CD4-positive, alpha-beta T cell treated with Interleukin-17A for 4 hours (primary cell): ENCODE measurements at places on chromosomes 11 and 22.
A peak's percentile ranks its signal among the peaks of the same experiment; 100 is the strongest.

GRCh38 chr11:80593648-80594374, 1153.0 kb upstream of the TENM4 start:
- DNase-seq, result no peak

DNA sequence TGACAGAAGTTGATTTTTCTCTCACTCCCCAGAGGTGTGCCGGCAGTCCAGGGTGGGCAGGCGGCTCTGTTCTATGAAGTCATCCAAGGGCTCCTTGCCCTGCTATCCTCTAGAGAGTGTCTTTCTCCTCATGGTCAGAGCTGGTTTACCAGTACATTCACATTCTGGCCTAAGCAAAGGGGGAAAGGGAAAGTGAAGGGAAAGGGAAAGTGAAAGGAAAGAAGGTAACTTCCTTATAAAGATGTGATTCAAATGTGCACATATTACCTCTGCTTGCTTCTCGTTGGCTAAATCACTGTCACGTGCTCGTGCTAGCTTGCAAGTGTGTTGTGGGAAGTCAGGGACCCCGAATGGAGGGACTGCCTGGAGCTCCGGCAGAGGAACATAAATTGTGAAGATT, 2.9 kb upstream of the HTATIP2 start:
- peak; percentile 55 for DNase-seq

DNA sequence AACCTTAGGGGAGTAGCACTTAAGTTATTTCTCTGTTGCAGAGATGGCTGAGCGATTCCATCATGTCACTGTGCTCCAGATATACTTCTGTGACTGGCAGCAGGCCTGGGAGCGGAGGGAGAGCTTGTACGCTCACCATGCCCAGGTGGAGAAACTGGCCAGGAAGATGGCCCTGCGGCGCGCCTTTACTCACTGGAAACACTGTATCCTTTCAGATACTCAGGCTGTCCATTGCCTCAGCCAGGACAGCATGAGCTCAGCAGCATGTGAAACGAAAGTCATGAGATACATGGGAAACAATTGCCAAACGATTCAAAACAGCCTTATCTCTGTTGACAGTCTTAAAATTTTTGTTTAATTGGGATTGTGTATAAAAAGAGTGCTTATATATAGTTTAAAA, 78.9 kb downstream of the SFI1 start:
- no peak for DNase-seq

GRCh38 chr22:41229730-41230400, 10.9 kb downstream of the CHADL start:
- no peak for DNase-seq

GRCh38 chr22:48208894-48209293, 1446.4 kb downstream of the TBC1D22A start:
- no peak for DNase-seq

GRCh38 chr22:45934659-45935341, 42.2 kb downstream of the WNT7B start:
- DNase-seq, result no peak

DNA sequence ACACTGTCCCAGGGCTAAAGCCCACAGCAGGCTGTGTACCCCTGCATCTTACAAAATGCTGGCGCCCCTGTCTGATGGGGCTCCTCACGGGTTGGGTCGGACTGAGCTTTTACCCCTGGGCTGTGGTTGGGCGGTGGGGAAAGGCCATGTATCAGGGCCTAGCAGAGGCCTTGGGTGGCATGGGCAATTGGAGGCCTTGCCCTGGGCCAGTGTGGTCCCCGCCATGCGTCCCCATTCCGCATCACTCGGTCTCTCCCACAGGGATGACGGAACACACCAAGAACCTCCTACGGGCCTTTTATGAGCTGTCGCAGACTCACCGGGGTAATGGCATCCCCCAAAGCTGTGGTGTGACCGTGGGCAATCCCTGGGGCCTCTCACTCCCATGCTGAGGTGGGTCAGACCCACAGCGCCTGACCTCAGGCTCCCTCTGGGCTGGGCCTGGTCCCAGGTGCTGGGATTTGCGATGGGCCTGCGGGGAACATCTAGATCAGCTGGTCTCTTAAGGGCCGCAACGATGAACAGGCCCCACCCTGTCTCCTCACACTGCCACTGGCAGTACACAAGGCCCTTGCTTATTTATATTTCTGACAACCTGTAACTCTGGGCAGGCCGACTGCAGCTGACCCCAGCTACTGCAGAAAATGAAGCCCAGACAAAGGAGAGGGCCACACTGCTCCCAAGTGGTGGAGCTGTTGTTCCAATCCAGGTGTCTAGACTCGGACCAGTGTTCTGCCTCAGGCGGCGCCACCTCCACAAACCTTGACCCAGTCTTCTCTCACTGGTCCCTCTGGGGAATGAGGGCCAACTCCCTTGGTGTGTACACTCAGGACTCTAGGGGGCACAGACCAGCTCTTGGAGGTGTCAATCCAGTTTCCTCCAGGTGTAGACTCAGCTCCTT, 12.3 kb downstream of the SLC16A8 start:
- DNase-seq, result no peak

- DNase-seq, result no peak
These were observed 10.2 kb upstream of the NECTIN1 start for GRCh38 chr11:119739021-119739703.

- peak; percentile 63 for DNase-seq
These were observed 92.8 kb upstream of the APOA1 start for GRCh38 chr11:116930177-116930576.

- DNase-seq, result peak; percentile 16
These were observed 663 bp upstream of the LARGE2 start for GRCh38 chr11:45921561-45922424.

DNA sequence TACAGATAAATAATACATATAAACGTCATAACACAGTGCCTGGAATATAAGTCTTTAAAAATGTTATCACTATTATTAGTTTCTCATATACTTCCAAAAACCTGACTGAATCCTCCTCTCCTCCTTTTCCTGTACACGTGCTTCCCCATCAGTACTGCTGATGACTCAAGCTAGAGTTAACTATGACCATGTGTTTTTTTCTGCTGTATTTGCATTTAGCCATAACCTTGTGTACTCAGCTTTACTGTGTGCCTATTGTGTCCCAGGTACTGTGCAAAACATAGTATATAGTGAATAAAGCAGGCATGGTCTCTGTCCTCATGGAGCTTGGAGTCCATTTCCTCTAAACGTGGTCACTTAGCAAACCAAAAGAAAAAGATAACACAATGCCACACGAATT, 56.5 kb upstream of the ARHGAP32 start:
- DNase-seq, result no peak

GRCh38 chr22:33327348-33327860, 269.2 kb upstream of the SYN3 start:
- DNase-seq, result no peak

DNA sequence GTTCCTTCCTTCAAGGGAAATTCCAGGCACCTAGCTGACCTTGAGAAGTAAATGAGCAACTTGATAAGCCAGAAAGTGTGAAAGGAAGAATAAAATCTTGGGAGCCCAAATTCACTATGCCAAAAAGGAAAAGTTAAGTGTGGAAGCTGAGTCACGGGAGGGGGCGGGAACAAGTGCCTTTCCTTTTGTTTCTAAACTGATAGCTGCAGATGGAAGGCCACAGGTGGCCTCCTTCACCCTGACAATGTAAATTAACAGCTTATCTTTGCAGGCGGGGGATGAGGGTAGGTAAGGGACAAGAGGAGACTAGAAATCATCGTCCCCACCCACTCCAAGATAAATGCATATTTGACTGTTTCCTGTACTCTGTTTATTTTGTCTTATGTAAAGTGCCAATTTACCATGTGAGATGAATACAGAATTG, 36.4 kb upstream of the TREH start:
- no peak for DNase-seq

- DNase-seq, result no peak
These were observed 132.8 kb downstream of the DDX10 start for GRCh38 chr11:108797578-108798100.

GRCh38 chr22:48494256-48494967, 1333.3 kb downstream of the BRD1 start:
- no peak for DNase-seq

DNA sequence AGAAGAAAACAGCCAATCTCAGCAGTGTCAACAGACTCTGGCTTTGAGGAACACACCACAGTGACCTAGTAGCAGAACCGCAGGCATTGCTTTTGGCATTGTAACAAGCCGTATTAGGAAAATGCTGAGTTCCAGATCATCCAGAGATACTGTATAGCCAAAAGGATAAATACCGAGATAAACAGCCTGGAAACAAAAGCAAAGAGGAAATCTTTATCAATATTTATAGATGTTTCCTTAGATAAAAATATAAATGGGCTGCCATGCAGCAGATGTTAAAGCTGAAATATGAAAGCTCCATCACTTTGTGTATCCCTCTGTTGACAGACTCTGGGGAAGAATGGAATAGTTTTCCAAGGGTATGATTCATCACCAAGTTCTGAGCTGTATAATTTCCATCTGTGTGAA, 98.9 kb upstream of the TP53AIP1 start:
- no peak for DNase-seq

DNA sequence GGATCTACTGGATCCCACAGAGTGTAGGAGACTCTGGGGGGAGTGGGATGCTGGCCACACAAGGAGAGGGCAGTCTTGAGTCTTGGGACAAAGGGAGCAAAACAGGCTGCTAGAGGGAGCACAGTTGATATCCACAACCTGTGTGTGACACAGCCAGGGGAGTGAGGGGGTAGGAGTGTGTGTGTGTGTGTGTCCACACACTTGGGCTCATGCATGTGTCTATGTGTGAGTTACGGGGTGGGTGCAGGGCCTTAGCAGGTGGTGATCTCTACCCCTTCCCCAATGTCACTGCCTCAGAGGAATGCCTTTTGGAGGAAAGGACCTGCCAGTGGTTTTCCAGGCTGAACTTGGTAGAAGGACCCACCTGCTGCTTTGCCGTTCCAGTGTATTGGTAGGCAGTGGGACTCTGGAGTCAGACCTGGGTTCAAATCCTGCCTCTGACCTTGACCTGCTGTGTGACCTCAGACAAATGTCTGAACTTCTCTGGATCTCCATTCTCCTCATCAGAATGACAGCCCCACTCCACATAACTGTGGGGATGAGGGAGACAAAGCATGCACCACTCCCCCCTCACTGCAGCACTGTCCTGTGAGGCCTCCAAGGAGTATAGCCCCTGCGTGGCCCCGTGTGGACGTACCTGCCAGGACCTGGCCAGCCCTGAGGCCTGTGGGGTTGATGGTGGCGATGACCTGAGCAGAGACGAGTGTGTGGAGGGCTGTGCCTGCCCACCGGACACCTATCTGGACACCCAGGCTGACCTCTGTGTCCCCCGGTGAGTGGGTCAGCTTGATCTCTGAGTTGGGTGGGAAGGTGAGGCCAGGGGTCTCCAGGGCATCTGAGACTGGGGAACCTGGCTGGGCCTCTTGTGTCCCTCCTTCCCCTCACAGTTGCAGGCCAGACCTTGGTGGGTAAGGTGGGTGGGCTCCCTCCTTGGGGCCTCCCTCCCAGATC, 27.4 kb downstream of the OTOG start:
- DNase-seq, result no peak

DNA sequence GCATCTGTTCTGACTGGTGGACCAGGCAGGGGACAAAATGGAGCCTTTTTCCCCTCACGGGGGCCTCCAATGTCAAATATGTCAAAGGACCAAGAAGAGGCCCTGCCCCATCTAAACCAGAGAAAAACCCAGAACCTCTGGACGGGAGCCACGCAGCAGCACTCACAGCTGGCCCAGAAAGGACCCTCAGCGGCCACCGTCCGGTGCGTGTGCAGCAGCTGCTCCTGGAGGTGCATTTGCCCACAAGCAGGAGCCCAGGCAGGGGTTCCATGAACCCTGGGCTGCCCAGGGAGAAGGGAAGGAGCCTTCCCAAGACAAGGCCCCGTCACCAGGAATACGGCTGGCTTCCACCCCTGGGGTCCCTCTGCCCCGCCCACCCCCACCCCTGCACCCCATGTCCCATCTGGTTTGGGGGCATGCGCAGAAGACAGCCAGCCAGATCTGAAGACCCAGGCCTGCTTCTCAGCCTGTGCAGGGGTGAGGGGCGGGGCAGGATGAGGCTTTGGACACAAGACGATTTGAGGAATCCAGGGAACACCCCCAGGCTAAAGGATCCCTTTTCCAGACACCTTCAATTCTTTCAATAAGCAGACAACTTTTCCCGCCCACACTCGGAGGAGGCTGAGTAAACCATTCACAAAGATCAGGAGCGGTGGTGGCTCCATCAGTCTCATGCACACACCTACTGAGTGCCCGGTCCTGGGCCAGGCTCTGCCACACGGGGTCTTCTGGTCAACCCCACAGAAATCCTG, 423.1 kb downstream of the SHANK2 start:
- DNase-seq, result no peak

- no peak for DNase-seq
These were observed 60.7 kb downstream of the SESN3 start for GRCh38 chr11:95170294-95170693.

GRCh38 chr11:124101737-124102136, 13.5 kb upstream of the VWA5A start:
- DNase-seq, result no peak

- no peak for DNase-seq
These were observed 313.7 kb downstream of the MN1 start for GRCh38 chr22:27487600-27488452.

GRCh38 chr22:46428602-46429324, 93.2 kb downstream of the TRMU start:
- DNase-seq, result no peak
